NCI-H2227 treated with DMSO at 0.1 percent for 48 hours (cell line): ENCODE measurements at places on chromosomes 7 and 10.

DNA sequence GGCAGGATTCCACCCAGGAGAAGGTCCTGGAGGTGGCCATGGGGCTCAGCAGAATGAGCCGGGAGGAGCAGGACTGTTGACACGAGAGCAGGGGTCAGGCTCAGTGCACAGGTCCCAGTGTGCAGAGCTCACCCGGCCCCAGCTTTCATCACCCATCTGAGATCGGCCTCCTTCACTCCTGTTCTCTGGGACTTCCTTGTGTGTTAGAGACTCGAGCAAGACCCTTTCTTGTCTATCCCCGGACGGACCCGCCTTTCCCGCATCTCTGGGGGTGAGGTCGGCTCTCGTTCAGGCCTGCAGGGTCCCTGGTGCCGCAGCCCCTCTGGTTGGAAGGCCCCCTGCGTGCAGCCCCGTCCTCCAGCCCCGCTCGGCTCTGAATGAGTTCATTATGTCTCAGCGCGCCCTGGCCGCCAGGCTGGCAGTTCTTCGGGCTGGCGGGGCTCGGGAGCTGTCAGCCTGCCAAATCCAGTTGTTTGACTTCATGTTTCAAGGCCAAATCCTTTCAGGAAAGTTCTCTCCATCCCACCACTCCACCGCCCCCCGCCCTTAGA lies 127.9 kb downstream of the LHPP start:
- DNase-seq = no peak

DNA sequence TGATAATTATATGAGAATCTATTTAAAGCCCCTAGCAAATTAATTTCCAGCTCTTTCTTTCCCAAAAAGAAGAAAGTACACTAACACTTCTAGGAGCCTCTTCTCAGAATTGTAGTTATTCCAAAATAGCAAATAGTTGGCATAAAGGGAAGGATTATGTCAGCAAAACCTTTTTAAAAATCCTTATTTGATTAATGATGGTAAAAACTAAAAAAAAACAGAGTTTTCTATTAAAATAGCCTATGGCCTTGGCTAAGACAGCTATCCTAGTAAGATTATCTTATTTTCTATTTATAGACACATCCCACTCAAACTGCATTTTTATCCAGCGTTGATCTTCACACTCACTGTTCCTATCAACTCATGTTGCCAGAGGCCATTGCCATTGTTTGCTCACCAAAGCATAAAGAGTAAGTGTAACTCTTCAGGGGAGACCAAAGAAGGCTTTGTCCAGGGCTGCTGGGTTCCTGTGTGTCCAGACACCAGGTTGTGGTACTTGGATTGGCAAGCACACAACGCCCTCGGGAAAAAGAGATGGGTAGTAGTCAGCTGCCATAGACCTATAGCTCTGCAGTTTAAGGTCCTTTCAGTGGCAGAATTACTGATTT lies 31.5 kb downstream of the ACTA2 start:
- no peak for DNase-seq

- DNase-seq = no peak
Measured at GRCh38 chr10:62634576-62634975, 169.9 kb upstream of the ADO start.

DNA sequence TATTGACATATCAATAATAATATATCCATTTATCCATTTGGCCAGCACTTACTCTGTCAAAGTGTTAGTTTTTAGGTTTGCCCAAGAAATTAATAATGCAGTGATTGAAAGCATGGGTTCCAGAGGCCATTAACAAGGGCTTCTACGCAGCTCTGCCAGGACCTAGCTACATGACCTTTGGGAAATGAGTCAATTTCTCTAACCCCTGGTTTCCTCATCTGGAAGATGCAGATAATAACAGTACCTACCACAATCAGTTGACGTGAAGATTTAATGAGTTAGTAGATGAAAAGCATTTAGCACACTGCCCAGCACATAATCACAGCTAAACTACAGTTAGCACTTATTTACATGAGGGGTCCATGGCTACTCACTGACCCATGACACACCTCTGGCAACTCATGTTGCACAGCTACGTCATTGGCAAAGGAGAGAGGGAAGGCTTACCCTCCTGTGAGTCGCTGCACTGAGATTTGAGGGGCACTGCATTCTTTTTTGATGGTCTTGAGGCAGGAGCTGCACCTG lies 263.7 kb downstream of the PLXNA4 start:
- DNase-seq = no peak

- no peak for DNase-seq
Measured at GRCh38 chr7:74038194-74038961, 10.4 kb downstream of the ELN start.

DNA sequence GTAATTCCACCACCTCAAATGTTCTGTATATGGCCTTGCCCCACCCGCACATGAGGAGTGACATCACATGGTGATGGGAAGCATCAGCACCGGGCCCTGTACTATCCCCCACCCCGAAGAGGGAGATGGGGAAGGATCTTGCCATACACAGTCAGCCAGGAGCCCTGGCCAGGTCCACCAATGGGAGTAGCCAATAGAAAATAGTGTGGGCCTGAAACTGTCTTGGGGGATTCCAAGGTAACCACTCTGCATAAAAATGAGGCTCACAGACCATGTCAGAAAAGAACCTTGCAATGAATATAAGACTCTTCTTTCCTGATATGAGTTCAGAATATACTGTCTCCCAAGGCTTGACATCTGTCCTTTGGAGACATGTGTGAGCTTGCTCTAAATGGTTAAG lies 51.1 kb downstream of the ADRB1 start:
- no peak for DNase-seq

DNA sequence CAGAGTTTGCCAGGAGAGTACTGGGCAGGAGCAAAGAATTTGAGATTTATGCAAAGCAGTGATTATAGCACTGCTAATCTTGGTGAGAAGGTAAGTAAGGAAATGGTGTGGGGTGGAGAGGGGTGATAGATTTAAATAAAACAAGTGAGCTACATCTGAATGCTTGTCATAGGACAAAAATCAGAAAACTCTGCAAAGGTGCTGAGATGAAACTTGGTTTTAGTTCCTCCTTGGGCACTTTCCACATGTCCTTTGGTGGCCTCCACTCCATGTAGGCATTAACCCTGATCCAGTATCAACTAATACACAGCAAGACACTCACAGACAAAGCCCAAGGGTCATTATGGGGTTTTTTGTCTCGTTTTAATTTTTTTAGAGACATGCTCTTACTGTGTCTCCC lies 25.7 kb upstream of the FAM107B start:
- no peak for DNase-seq

DNA sequence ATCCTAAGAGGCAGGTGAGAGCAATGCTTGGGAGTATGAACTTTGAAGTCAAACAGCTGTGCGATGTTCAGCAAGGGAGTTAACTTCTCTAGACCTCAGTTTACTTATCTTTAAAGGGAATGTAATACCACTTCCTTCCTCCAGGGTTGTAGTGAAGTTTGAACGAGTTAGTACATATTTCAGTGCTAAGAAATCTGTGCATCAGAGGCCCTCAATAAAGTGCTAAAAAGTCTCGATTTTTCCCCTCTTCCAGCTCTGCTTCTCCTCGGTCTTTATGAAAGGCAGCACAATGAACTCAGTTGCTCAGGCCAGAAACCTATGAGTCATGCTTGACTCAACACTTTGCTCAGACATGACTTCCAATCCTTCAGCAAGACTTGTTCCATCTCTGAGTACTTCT lies 418.9 kb downstream of the MDFIC start:
- no peak for DNase-seq

GRCh38 chr7:150356265-150356897 lies 12.2 kb upstream of the REPIN1 start:
- DNase-seq = no peak

DNA sequence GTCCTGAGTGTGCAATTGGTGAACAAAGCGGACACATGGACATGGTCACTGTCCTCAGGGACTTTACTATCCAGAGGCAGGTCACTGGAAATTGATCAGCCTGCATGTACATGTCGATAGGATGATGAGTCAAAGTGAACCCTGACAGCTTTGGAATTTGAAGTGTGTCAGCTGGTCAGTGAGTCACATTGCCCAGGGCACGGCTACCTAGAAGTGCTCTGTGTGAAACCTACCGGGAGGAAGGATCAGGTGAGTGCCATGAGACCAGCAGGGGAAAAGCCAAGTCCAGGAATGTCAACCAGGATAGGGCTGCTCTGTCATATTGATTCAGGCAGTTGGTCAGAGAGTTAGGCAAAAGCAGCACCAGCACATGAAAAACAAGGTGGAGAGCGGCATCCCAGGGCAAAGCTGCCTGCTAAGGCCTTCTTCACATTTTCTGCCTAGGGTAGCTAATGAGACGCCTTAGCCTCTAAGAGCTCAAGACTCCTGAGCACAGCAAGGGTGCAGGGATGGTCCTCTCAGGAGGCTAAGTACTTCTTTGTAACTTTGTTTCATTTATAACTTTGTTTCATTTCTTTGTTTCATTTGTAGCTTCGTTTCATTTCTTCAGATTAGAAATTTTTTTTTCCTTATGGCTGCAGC lies 19.4 kb upstream of the PDCD4 start:
- no peak for DNase-seq

GRCh38 chr10:118209215-118209614 lies 132.9 kb downstream of the FAM204A start:
- DNase-seq = no peak
